ENCODE measurements at places on chromosomes 2 and 18.

GRCh38 chr2:41994233-41994637 lies 53.6 kb upstream of the PKDCC start:
- DNase-seq = no peak

GRCh38 chr18:12656938-12657683 lies 796 bp downstream of the SPIRE1 start:
- DNase-seq = peak; percentile 44

- no peak for DNase-seq
Measured at GRCh38 chr2:134320930-134321329, 67.1 kb downstream of the MGAT5 start.

DNA sequence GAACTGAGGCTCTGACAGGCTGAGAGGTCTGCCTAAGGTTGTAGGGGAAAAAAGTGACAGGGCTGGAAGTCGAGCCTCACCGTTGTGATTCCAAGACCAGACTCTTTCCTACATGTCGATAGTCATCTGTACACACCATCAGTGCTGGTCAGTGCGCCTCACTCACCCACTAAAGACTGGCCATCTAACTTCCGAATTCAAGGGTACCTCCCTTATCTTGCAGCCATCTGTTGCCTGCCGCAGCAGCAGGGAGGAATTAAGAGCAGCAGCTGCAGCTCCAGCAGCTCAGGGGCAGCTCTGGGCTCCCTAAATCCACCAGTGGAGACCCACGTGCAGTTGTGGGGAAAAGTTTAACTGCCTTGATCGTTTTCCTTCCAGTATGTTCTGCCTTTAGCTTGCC lies 32.6 kb upstream of the GPR39 start:
- no peak for DNase-seq

GRCh38 chr18:21605213-21605612 lies 4.7 kb upstream of the ESCO1 start:
- no peak for DNase-seq

DNA sequence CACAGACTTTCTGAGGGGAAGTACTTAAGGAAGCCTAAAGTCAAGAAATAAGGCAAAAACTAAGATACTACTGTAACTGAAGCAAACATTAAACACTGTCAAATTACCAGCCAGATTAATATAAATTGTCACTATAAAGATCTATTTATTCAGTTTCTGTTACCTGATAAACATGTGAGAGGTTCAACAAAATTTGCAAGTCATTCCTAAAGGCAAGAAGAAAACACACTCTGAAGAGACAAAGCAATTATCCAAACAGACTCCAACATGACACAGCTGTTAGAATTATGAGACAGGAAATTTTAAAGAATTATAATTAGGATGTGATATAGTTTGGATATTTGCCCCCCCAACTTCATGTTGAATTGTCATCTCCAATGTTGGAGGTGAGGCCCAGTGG lies 140.4 kb upstream of the COL3A1 start:
- DNase-seq = no peak

DNA sequence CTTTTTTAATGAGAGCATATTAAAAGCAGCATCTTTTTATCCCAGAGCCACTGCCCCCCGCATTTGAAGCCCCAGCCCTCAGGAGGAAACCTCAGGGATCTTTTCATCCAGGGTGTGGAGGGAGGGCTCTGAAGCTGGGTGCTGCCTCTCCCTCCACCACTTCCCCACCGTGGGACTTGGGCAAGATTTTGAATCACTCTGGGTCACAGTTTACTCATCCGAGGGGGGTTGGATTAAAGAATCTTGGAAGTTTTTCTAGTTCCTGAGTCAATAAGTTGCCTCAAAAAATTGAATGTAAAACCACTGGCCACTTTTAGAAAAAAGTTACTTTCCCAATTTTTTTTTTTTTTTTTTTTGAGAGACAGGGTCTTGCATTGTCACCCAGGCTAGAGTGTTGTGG lies 62.0 kb upstream of the ANKRD44 start:
- DNase-seq = no peak

DNA sequence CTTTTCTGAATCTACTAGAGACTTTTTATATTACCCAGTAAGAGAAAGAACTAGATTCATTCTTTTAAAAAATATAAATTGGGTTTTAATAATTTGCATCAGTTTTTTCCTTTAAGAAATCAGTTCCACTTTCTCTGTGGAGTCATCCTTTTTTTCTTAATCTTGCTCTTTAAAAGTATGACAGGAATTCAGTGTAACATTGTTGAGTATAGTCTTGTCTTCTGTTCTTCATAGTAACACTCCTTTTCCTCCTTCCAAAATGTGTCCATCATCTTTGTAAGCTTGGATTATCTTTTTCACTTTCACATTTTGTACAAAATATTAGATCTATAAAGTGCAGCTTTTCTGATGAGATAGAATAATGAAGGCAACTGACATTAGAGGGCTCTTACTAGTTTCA lies 135.4 kb downstream of the HAUS1 start:
- no peak for DNase-seq

DNA sequence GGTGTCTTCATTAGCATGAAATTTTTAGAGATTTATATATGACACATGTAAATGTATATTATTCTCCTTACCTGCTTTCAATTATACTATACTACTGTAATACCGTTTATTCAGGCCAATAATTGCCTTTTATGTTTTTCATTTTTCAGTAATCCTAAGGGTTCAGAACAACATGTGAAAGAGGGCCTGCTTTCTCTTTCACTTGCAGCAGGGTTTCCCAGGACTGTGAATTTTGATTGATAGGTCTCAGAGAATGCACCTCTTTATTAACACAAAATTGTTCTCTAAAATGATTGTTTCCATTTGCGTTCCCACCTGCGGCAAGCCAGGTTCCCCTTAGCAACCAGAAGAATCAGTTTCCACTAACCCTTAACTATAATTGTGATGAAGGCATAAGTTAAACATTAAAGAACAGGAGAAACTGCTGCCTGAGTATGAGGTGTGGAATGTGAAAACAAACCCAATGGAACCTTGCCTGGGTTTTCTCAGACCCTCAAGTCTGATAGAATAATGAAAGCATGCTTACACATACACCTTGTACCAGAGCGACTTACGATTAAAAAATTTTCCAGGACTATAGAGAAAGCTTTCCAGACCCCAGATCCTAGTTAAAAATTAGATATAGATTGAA lies 1591.2 kb upstream of the LRRTM1 start:
- no peak for DNase-seq

DNA sequence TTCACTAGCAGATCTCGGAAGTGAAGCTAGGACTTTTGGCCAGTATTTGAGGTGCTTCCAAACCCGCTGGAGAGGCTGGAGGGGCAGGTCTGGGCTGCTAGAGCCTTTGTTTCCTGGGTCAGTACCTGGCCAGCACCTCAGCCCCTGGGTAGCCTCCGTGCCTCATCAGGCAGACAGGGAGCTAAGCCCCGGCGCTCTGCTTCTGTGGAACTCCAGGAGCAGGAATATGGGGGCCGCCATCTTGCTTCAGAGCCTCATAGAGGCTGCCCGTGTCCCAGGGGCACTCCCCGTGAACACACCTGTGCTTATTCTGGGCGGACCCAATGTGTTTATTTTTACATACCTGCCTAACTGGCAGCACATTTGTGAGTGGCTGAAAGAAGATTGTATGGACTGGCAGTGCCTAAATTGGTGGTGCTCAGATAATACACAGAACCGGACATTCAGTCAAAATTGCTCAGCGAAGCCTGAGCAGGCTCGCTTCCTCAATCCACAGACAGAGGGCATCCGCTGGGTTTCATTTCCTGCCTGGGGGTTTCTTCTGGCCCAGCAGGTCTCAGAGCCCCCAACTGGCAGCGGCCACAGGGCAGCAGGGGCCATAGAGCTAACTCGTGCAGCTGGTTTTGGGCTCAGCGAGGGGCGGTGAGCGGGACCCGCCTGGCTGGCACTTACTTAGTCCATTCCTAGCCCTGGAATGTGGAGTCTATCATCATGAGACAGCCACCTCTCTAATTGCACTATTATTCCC lies 176.8 kb upstream of the ALKAL2 start:
- no peak for DNase-seq

GRCh38 chr2:44706681-44707553 lies 234.6 kb upstream of the SIX3 start:
- DNase-seq = peak; percentile 98

GRCh38 chr2:950080-950966 lies at the start of gene SNTG2:
Gene SNTG2 (plus strand): TSS chr2:950849. CDS start chr2:950997, 148 bp downstream.
- DNase-seq = peak; percentile 80

- DNase-seq = no peak
Measured at GRCh38 chr2:232502911-232503808, 15.5 kb upstream of the ECEL1 start.

DNA sequence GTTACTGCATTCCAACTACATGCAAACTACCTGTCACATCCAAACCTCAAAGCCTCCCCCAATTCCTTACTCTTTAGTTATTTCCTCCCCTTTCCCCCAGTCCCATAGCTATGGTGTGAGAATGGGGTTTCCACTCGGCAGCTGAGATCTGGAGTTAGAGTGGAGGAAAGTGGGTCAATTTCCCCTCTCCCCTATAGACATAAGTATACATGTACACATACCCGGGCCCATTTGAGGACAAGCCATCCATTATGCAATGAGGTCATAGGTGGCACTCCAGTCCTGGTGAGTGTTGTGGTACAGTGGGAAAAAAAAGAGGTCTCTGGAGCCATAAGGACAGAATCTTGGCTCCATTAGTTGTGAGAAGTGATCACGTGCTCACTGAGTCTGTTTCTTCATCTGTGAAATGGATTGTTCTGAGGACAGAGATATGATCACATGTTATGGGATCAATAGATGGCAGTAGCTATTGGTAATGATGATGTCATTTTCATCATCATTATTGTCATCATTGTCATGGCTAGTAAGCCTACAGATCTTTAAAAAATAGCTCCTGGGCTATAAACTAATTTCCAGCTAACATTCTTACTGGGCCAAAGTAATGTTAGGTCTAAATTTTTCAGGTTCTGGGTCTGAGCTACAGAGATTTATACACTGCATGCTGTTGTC lies 119.0 kb downstream of the BCL2L11 start:
- no peak for DNase-seq

DNA sequence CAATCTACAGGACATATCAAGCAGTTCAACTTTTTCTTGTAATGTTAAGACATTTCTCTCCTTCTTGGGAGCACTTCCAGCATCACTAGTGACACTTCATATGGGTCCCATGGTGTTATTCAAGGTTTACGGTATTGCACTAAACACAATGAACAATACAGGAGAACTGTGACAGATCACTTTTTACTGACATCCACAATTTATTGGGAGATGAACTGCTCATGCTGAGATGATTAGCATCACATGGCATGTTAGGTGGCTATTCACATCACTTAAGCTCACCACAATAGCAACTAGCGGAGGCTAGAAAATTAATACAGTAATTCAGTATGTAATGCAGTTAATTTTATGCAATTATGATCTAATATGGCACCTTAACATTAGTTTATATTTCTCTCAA lies 264.4 kb downstream of the ERBB4 start:
- DNase-seq = no peak

- DNase-seq = no peak
Measured at GRCh38 chr18:22546905-22547570, 129.3 kb upstream of the CTAGE1 start.

DNA sequence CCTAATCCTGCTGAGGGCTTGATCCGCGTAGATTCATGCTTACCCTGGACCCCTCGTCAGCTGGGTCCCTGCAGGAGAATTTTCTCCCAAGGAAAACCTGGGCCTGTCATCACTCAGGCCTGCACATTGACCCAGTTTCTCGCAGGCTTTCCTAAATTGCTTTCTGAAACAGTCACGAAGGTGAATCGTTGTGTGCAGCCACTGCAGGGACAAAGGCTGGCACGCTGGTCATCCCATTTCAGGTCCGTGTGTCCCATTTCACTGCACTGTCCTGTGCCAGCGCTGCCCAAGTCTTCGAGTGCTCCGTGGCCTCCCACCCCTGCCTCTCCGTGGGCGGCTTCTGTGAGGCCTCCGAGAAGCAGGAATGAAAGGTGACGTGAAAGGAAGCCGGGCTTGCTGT lies 62.8 kb upstream of the YWHAQ start:
- no peak for DNase-seq

- no peak for DNase-seq
Measured at GRCh38 chr2:186064507-186064906, 325.9 kb downstream of the FSIP2 start.

DNA sequence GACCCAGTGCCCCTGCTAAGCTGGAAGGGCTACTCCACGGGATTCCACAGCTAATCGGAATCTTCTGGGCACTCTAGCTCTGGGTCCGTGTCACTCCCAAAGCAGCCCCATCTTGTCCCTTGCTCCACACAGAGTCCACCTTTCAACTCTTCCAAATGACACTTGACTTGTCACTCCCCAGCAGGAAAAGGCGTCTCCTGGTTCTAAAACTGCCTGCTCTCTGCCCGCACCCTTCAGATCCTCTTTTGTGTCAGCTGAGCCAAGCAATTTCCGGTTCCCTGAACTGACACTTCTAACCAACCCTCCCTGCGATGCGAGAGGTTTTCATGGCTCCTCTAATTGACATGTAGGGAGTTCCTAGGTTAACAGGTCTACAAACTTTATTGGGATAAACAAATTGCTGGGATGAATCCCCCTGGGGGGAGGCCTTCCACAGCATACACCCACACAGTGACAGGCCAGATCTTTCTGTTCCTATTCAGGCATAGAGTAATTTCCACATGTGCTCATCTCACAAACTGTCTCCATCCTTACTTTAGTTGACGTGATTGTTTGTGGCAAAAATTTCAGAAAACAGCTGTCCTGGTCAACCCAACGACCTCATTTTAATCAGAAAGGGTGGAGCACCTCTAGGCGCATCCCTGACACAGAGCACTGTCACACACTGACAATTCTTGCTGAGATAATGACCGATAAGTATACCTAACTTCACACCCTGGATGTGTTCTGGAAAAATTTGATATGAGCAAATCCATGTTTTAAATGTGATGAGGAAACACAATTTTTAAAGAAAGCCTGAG lies 104.9 kb downstream of the RBMS1 start:
- no peak for DNase-seq

- no peak for DNase-seq
Measured at GRCh38 chr2:104650405-104650996, 203.4 kb upstream of the POU3F3 start.

DNA sequence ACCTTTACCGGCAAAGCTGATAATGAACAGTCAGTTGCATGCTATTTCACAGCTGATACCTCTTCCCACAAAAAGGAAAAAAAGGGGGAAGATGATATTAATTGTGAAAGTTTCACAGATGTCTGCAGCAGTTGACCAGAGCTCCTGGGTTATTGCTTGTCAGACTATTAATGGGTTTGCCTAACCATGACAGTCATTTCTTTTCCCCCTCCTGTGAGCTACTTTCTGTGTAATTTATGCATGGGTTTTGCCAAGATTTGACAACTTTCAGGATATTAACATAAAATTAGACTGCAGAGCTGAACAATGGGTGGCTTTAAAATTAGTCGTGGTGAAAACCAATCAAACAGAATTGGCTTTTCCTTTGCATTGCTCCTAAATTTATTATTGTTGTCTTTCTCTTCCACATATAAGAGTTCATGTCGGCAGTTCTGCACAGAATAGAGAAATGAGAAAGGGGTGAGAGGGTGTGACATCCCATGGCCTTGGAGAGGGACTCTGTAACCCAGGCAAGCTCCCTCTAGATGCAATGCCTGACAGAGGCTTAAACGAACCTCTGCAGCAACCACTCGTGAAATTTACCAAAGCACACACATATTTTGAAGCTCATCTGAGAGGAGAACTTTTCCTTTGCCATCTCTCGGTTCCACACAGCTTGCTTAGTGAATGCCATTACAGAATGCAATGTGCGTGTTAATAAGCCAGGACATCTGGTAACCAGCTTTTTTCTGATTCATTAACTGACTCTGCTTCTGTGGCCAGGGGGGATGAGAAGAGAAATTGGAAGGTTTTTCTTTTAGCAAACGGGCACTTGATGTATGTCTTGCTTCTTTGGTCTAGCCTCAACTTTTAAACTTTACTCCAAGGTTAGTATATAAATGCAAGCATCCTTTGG lies 82.2 kb upstream of the ITGA4 start:
- DNase-seq = no peak

- no peak for DNase-seq
Measured at GRCh38 chr2:212330263-212330662, 208.3 kb downstream of the ERBB4 start.
